Activated T-helper 17 cell treated with anti-CD3 and anti-CD28 coated beads, Interleukin-2, amount 50 U/mL, for 72 hours (primary cell): ENCODE measurements at places on chromosomes 12 and 14. TPM values are rescaled to one million over a fixed set of nuclear protein-coding genes. Genes with fewer than 3 reads are reported as not detected.

Gene TAS2R31
- 2.1 TPM for total RNA-seq

Gene DNAH10
- 0.30 TPM for total RNA-seq

Gene FGF6
- total RNA-seq, result not detected

Gene IRAK3
- 1.4 TPM for total RNA-seq

Gene ASCL1
- not detected for total RNA-seq

Gene SLC25A21
- total RNA-seq, result not detected

Gene SSPN
- total RNA-seq, result not detected

Gene DEGS2
- 8.3 TPM for total RNA-seq

Gene C14orf39
- not detected for total RNA-seq

Gene FSCB
- not detected for total RNA-seq

Gene TMEM63C
- total RNA-seq, result 0.04 TPM

Gene ANO4
- total RNA-seq, result not detected
